Right lobe of liver (tissue), 6 donors: ENCODE measurements at places on chromosomes 3 and 15. TPM values are rescaled to one million over a fixed set of nuclear protein-coding genes. Genes with fewer than 3 reads are reported as not detected.
A peak's percentile ranks its signal among the peaks of the same experiment; 100 is the strongest.

- no peak for DNase-seq
Observed at GRCh38 chr15:100426937-100427336, 85.2 kb upstream of the ADAMTS17 start.

GRCh38 chr3:150346981-150347863 lies 60.9 kb upstream of the TSC22D2 start:
- no peak for DNase-seq

DNA sequence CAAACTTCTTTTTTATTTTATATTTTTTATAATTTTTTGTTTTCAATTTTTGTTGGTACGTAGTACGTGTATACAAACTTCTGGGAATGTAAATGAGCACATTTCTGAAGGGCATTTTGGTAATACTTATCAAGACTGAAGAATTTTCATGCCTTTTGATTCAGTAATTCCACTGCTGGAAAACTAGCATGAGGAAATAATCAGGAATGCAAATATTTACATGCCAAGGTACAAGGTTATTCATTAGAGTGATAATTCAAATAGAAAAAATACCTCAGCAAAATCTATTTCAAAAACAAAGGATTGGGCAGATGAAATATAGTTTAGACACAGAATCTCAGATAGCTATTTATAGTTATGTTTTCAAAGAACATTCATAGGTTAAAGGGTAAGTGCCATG lies 128.7 kb downstream of the DMXL2 start:
- no peak for DNase-seq

DNA sequence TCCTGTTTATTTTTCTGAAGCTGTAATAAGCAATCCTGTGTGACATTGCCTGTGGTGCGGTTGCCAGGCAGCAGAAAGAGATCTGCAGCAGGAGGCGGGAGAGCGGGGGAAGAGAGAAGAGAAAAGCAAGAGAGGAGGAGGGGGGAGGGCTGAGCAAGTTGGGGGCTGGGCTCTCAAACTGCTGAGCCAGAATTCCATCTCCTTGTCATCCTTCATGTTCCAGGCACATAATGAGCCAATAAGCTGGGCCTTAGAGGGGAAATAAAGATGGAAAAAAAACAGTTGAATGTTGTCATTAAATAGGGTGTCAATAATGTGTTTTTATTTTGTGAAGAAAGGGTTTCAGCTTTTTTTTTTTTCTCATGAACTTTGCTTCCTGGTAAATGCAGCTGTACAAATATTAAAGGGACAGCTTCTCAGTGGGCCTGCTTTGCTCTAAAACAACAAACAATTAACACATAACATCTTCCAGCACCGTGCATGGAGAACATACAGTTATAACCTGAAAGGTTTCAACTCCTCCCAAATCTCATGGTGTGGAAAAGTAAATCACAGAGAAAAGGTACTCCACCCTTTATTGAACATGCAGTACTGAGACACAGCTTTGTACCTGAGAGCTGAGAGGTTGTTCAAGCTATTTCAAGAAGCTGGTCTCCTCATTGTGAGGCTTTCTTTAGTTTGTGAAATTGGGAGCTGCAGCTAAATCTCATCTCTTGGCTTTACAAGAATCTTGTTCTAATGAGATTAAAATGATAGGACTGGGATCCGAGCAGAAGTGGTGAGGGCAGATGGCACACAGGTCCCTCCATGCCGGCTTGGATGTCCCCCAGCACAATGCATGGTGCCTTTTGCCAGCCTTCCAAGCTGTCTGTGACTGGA lies 451.1 kb upstream of the KCNMB2 start:
- peak; percentile 56 for DNase-seq

- no peak for DNase-seq
Observed at GRCh38 chr3:172869368-172869771, 118.8 kb downstream of the ECT2 start.

- DNase-seq, result peak; percentile 76
Observed at GRCh38 chr15:84910928-84911623, 26.6 kb downstream of the SLC28A1 start.

- no peak for DNase-seq
Observed at GRCh38 chr15:73959801-73960200, 32.3 kb downstream of the STOML1 start.

GRCh38 chr15:74982183-74982582 lies 13.2 kb upstream of the SCAMP5 start:
- DNase-seq, result no peak

DNA sequence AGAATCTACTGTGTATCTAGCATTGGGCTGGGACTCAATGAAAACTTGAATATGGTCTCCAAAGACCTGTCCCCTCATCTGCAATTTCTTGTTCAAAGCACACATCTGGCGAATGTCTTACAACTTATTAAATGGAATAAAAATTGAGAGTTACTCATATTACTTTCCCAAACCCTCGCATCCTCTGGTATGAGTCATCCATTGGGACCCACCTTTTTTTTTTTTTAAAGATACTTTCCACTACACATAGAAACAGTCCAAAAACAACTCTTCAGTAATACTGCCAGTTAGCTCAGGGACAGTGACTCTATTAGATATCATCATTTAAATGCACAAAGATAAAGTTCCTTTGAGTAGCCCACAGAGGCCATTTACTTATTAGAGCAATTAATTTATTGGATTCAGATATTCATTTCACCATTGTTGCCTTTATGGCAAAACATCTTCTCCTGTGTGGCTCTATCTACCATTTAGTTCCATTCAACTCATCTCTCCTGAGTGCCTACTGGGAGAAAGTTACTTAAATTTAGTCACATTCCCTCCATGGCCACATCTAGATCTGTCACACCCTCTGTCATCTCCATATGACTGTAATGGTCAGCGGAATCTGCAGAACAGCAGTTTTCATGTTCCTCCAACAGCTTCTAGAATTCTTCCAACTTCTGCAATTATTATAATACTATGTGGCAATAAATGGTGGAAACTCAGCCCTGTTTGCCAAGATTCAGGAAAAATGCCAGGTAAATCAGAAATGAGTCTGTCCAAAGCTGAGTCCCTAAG lies 77.9 kb upstream of the ARHGEF3 start:
- DNase-seq, result no peak

DNA sequence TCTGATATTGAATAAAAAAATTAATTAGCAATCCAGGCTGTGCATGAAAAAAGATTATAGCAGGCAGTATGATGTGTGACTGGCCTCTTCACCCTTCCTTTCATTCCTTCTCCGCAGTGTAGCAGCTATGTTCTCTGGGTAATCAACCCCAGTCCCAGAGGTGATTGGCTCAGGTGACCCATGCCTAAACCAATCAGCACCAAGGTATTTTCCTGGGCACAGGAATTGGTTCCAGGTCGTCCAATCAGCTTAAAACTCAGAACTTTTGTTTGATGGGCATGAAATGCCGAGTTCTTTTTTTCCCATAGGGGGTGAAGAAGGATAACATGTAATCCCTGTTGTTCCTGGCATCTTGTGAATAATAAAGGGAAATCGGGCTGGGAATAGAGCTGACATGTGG lies 5.8 kb upstream of the BNC1 start:
- DNase-seq, result no peak

DNA sequence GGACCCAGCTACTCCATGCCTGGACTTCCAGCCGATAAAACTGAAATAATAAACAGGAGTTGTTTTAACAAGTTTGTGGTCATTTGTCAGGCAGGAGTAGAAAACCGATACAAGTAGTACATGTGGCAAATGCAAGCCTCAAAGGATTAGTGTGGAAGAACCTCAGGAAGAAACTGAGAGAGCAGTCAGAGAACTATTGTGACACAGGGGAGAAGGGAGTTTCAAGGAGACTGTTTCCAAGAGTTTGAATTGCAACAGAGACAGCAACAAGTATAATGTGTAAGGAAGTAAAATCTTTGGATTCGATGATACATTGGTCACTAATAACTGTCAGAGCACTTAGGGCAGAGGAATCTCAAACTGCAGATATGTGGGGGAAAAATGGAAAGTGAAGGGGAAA lies 450.6 kb upstream of the ARHGEF26 start:
- no peak for DNase-seq

DNA sequence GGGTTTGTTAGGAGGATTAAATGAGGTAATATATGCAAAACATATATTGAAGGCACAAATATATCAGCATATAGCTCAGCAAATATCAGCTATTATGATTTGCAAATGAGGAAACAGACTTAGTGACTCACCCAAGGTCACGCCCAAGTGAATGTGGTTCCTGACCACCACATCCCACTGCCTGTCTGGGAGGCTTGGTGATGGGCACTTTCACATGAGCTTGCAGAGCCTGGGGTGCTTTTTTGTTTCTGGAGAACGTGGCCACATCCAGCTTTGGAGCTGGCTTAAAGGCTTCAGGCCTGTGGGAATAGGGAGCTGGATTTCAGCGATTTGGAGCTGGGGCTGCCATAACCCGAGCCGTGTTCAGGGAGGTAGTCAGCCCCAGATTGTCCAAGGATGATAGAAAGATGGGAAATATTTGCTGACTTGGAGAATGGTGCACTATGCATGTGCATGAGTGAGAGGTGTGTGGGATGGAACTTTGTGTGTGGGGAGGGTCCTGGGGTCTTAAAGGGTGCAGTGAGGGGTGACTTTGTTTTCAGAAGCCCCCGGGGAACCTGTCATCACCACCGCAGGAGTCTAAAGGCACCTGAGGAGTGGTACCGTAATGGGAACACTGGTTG lies 12.0 kb upstream of the FGD5 start:
- DNase-seq, result no peak

DNA sequence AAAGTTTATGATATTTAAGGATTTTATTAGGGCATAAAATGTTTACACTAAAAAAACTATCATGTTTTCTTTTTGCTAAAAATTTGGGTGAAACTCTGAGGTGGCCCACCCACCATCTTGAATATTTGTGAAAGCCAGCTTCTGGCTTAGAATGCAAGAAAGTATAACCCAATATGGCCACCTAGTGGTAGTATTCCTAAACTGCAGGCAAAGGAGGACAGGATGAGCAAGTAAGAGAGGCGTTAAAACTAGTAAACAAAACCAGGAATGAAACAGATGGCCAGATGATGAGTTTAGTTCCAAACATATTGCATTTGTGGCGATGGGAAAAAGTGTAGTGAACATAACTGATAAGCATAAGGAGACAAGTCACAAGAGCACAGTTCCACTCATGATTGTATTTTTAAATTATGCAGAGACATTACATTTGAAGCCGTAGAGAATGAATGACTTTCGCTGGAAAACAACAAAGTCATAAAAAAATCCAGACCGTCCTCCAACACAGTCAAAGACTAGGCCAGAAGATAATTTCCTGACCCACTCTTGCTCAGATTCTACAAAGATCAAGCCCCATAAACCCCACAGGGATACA lies 103.3 kb upstream of the PRTG start:
- no peak for DNase-seq

GRCh38 chr3:154193000-154193615 lies 71.9 kb downstream of the ARHGEF26 start:
- no peak for DNase-seq

- no peak for DNase-seq
Observed at GRCh38 chr15:70589221-70589620, 174.1 kb downstream of the UACA start.

GRCh38 chr3:34183114-34183513 lies 384.7 kb downstream of the PDCD6IP start:
- DNase-seq, result no peak

- DNase-seq, result no peak
Observed at GRCh38 chr3:16012086-16012485, 162.4 kb upstream of the GALNT15 start.

DNA sequence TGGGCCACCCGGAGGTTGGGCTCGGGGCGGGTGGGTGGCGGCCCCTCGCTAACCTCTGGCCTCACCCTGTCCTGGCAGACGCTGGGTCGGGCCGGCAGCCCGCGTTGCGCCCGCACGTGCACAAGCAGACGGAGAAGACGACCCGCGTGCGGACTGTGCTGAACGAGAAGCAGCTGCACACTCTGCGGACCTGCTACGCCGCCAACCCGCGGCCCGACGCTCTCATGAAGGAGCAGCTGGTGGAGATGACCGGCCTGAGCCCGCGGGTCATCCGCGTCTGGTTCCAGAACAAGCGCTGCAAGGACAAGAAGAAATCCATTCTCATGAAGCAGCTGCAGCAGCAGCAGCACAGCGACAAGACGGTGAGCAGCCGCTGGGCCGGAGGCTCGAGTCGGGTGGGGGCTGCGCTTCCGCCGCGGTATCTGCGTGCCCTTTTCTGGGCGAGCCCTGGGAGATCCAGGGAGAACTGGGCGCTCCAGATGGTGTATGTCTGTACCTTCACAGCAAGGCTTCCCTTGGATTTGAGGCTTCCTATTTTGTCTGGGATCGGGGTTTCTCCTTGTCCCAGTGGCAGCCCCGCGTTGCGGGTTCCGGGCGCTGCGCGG lies 3.7 kb downstream of the ISL2 start:
- DNase-seq, result no peak

The HCN4 gene
- not detected for total RNA-seq

The FBXW12 gene
- total RNA-seq, result not detected

The SMAD6 gene
- 12.2 TPM for total RNA-seq

The ACAA1 gene
- total RNA-seq, result 437 TPM

The CAMP gene
- not detected for total RNA-seq

The TLR9 gene
- 0.24 TPM for total RNA-seq

The SERPINI1 gene
- 0.55 TPM for total RNA-seq

The RTP1 gene
- not detected for total RNA-seq

The INSYN1 gene
- 0.25 TPM for total RNA-seq

The PDCD10 gene
- total RNA-seq, result 39.1 TPM
